ENCODE measurements at places on chromosomes 1 and 21.
A peak's percentile ranks its signal among the peaks of the same experiment; 100 is the strongest.

DNA sequence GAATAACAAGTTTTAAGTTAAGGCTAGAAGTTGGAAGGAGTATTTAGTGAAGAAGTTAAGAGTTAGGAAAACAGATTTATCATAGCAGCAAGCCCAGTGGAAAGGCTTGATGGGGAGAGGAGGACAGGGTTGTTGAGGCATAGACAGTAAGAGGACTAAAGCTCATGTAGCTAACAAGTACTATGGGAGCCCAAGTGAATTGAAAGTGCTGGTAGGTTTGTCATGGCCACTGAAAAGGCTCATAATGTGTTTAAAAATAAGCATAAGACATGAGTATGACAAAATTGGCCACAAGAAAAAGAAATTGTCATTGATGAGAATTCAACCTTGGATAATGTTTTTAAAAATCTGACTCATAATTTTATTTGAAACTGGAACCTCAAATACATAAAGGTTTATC is 49.2 kb upstream of the CRB1 start:
- DNase-seq, result no peak

DNA sequence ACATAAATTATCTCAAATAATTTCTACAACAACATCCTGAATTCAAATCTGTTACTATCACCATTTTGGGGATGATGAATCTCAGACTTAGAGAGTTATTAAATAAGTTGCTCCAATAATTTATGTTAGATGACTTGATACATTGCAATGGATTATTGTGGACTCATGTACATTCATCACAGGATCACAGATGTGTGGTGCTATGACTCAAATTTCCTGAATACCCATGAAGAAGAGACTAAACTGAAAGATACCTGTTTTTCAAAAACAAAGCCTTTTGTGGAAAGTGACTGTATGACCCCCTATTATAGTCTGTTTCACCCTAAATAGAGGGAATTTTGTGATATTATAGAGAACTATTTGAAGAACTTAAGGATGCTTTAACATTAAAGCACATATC is 315.0 kb downstream of the PLA2G4A start:
- DNase-seq, result no peak

DNA sequence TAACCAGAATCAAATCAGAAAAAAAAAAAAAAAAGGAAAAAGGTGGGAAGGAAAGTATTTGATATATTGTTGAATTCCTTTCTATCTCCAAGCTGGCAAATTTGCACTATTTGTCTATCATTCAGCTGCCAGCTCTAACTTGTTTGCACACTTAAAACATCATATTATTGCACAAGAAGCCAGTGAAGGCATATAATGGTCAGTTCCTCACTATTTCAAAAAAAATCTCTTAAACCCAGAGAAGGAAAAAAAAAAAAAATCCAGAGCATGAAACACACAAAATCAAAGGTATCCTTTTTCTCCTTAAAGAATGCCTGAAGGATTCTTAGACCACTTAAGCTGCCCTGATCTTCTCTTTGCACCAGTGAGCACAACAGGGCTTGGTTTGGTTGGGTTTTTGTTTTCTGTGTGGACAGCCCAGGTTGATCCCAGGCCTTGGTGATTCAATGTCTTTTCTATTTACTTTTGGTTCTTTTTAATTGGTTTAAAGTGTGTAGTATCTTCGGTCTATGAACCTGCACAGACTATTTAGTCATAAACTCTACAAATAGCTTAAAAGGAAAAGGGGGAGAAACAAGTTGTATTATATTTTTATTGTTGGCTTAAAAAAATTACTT is 40.2 kb downstream of the DUSP10 start:
- DNase-seq, result no peak

DNA sequence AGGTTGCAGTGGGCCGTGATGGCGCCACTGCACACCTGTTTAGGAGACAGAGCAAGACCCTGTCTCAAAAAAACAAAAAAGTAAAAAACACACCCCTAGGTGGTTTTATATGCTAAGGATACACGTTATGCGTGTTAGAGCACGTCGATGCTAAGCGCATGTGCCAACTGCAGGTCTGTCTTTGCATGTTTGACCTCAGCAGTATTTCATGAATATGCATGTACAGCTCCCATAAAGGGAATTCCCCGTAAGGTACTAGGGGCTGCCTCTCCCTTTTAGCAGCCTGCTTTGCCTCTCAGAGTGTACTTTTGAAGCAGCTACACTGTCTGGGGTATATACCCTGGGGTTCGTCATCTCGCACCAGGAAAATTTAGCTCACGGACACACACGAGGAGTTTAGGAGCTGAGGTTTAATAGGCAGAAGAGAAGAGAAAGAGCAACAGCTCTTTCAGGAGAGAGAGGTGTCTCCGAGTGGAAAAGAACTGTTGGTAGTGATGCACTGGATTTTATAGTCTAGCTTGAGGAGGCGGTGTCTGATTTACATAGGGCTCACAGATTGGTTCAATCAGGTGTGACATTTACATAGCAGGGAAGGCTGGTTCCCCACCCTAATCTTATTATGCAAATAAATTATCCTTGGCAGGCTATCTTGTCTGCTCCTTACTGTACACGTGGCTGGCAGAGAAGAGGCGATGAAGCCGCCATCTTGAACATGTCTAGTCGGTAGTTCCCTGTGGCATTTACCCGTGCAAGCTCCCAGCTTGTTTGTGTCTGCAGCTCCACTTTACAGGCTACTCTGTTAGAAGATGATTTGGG is 4.2 kb upstream of the OTUD3 start:
- DNase-seq, result peak; percentile 68

- DNase-seq, result peak; percentile 76
These were observed 110.5 kb downstream of the CNIH3 start for GRCh38 chr1:224726441-224727182.

DNA sequence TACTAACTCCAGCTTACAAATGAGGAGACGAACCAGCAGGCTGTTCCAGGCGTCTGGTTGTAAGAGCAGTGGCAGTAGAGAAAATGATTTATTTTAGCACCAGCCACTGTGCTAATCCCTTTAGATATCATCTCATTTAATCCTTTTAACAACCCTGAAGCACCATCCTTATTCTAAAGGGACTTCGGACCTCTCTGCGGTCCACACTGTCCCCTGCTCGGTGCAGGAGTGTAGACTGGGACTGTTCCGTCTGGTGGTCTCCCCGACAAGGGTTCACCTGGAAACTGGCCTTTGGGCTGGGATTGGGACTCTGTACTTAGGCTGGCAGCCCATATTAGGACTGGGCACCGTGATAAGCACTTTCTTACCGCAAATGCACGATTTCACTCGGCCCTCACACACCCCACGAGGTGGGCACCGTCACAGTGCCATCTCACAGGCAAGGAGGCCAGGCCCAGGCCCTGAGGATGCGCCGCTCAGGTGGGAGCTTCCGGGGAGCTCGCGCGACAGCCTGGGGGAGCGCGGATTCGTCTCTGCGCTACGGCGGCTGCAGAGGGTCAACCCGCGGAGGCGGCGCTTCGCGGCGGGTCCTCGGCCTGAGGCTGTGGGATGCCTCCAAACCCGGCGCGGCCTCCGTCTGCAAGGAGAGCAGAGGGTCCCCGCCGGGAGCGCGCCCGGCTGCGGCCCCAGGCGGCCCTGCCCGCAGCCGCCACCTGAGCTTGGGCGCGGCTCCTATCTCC is 45.2 kb downstream of the ATP1A1 start:
- peak; percentile 79 for DNase-seq

- no peak for DNase-seq
These were observed 77.4 kb downstream of the SYT6 start for GRCh38 chr1:114076308-114076707.

GRCh38 chr1:156245451-156246232 is 2.2 kb downstream of the PAQR6 start:
- DNase-seq, result peak; percentile 43

DNA sequence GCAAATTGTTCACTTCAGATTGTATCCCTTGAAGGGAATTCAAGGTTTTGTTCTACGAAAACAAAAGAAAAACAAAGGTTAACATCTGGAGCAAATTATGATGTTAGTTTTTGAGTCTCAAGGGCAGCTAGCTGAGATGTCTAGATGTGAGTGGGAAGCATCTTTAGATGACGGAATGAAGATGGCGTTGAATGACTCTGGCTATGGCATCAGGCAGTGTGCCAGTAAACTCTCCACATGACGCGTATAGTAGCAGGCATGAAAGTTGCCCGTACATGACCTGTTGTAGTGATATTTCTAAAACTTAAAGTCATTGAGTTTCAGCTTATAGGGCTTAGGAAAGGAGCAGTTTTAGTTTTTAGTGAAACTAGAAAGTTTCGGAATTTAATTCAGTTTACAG is 12.3 kb upstream of the SDC3 start:
- DNase-seq, result no peak

DNA sequence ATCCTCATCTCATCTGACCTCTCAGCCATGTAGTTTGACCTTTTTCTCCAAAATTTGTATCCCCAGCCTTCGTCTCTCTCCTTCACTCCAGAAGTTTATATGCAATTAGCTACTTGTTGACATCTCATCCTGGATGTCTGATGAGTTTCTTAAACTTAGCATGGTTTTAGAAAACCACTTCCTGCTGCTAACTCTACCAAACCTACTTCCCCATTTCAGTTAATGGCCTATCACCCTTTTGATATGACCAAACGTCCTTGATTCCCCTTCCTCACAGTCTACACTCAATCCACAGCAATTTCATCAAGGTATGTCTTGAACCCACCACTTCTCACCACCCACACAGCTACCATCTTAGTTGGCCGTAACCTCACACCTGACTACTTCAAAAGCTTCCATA is 121.9 kb downstream of the LRRC40 start:
- no peak for DNase-seq

DNA sequence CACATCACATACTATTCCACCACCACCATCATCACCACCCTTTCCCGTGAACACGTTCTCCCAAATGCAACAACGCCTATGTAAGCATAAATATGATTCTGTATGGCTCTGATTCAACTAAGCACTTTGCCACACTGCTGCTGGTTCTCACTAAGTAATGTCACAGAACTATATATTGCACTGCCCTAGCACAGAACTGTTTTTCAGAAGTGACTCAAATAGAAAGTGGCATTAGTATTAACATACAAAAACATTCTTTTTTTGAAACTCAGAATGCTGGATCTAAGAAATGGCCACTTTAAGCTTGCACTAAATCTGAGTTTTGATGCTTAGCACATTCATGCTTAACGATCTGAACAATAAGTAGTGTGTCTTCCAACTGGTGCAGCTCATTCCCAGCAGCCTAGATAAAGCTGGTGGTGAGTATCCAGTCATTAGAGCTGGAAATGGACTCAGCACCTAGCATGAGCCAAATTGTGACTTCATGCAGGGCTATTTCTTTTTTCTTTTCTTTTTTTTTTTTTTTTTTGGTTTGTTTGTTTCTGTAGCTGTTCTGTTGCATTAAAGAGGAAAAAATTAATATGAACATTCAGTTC is 46.2 kb upstream of the ZC3H11B start:
- no peak for DNase-seq

GRCh38 chr1:64769482-64769881 is 24.6 kb downstream of the RAVER2 start:
- DNase-seq, result no peak

DNA sequence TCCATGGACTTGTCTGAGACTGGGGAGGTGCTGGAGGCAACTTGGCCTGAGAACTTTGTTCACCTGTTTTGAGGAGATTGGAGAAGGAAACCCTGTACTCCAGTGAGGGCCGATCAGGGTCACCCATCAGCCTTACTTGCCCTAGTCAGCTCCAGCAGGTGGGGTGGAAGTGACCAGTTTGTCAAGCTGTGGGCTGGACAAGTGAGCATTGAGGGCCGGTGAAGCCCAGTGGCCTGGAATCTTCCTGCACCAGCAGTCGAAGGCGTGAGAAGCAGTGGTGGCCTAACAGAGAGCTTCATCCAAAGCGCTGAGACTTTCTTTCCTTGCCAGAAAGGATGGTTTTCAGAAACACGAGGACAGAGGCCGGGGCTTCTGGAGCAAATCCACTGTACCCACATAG is 9.6 kb downstream of the SLC37A1 start:
- no peak for DNase-seq

DNA sequence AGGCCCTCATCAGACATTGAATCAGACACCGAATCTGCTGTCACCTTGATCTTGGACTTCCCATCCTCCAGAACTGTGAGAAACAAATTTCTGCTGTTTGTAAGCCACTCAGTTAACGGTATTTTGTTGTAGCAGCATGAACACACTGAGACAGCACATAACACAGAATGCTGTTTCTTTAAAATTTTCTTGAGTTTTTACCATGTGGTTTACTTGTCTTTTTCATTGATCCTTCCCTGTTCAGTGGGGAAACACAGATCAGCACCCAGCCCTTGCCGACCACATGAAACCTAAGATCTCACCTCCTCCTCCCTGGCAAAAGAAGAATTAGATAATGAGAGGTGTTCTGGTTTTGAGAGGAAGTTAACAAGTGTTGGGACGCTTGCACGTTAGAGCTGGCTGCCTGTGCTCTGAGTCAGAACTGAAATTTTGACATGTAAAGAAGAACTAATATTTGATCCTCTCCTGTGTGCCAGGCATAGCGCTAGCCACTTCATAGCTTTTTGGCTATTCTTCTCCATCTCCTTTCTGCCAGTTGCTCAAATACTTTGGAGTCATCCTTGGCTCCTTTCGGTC is 179.6 kb downstream of the DHRS3 start:
- DNase-seq, result peak; percentile 20

DNA sequence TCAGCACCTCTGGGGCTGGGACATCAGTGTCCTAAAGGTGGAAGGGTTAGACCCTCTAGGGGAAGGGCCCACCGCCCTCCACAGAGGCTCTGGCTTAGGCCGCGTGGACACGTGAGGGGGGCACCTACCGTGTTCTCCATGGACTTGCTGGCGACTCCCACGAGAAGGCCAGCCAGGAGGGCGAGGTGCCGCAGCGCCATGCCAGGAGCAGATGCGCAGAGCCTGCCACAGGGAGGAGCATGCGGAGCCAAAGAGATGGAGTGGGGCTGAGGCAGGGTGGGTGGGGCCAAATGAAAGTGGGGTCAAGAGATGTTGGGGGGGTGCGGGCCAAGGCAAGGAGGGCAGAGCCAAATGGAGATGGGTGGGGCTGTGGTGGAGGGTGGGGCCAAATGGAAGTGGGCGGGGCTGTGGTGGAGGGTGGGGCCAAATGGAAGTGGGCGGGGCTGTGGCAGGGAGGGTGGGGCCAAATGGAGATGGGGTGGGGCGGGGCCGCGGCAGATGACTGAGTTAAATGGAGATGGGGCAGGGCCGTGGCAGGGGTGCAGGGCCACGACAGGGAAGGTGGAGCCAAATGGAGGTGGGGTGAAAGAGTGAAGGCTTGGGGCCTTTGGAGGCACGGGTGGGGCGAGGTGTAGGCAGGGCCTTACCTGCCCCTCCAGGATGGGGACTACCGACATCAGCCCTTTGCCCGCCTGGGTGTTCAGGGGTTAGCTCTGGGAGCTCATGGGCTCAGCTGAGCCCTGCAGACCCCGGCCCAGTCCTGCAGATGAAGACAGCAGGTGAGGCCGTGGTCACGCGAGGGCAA is 17.4 kb upstream of the RNF223 start:
- no peak for DNase-seq

DNA sequence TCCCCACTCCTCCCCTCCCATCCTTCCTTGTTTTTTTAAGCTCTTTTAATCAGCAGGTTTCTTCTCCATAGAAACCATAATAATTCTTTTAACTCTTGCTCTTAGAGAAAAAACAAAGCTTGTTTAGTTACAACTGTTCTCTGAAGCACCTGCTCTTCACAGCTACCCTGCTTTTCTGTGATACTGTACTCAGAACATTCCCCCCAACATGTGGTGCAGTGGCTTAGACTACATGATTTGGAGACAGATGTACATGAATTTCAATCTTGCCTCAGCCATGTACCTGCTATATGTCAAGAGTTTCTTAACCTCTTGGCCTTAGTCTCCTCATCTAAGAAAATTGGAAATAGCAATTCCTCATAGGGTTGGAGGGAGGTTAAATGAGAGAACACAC is 33.5 kb downstream of the LAMC2 start:
- no peak for DNase-seq

- DNase-seq, result peak; percentile 54
These were observed 4.4 kb downstream of the AK2 start for GRCh38 chr1:33032126-33032869.

- DNase-seq, result peak; percentile 87
These were observed 36.8 kb upstream of the PODN start for GRCh38 chr1:53025034-53025768.

Data from EH (cell line).